ENCODE measurements at places on chromosomes 5 and 9. TPM values are rescaled to one million over a fixed set of nuclear protein-coding genes. Genes with fewer than 3 reads are reported as not detected.

DNA sequence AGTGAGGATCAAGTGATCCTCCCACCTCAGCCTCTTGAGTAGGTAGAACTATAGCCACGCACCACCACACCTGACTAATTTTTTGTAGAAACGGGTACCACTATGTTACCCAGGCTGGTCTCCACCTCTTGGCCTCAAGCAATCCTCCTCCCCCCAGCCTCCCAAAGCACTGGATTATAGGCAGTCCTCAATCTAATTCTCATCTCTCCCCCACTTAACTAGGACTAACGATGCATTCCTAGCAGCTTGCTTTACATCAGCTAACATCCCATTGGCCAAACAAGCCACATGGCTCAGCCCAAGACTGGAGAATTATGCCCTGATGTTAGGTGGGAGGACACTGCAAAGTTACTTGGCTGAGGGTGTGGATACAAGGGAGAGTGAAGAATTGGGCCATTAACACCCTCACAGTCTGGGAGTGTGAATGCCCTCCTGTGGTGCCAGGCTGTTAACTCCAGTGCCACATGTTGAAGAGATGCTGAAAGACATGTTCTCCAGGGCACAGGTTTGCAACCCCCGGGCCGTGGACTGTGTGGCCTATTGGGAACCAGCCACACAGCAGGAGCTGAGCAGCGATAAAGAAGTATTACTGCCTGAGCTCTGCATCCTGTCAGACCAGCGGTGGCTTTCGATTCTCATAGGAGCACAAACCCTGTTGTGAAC, 5.3 kb upstream of the ZNF367 start:
- DNase-seq: no peak

- DNase-seq: no peak
These were observed 146.3 kb upstream of the POU5F2 start for GRCh38 chr5:93887678-93888077.

DNA sequence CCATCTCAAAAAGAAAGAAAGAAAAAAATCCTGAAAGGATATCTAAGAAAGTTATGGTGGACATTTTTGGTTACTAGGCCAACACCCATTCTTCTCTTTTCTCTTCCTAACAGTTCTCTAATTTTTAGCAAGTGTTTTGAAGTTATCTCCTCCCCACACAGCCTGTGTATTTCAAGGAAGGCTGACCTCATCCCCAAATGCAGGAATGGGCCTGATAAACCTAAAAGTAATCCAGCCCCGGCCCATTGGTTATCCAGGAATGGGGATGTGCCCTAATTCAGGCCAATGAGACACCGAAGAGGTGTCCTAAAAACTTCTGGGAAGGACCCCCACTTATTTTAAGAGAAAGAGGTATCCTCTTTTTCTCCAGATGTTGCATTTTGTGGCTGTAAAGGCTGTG, 46.6 kb downstream of the F2R start:
- no peak for DNase-seq

GRCh38 chr9:123406691-123407216, 50.8 kb downstream of the CRB2 start:
- no peak for DNase-seq

DNA sequence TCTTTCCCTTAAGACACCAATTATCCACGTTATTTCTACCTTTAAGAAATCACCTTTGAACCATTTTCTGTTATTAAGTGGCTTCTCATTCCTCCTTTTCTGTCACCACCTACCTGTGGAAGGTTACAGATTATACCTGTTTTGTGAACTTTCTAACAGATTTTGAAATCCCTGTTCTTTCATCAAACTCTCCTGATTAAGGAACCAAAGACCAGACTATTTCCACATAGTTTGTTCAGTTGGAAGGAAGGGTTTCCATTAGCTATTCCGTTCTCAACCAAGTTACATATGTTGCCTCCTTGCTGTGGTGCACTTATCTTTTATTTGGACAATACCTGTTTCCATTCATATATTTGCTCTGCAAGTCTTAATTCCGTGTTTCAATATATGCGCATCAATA, 343.6 kb downstream of the ADGRV1 start:
- DNase-seq: no peak

GRCh38 chr5:154829589-154830218, 20.7 kb downstream of the FAXDC2 start:
- no peak for DNase-seq

GRCh38 chr5:148585988-148586387, 68.3 kb downstream of the HTR4 start:
- no peak for DNase-seq

FBP2 gene
- total RNA-seq: not detected

PCDHGA11 gene
- total RNA-seq: 0.21 TPM

AHRR gene
- total RNA-seq: 20.0 TPM

FBLL1 gene
- 0.95 TPM for total RNA-seq

SLCO6A1 gene
- not detected for total RNA-seq
